GM20000 (cell line): ENCODE measurements at places on chromosomes 6 and 20.
A peak's percentile ranks its signal among the peaks of the same experiment; 100 is the strongest.

DNA sequence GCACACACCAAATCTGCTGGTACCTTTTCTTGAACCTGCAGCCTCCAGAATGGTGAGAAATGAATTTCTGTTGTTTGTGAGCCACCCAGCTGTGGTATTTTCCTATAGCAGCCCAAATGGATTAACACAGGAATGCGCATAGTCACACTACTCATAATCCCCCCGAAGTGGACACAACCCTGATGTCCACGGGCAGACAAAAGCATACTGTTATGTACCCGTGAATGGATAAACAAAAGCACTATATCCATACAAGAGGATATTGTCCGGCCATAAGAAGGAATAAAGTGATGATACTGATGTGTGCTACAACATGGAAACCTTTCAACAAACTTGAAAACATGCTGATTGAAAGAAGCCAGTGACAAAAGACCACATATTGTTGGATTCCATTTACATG is 25.1 kb upstream of the RPP40 start:
- no peak for DNase-seq

- DNase-seq, result peak; percentile 88
These were observed 659 bp downstream of the TMX4 start for GRCh38 chr20:8018958-8019245.

DNA sequence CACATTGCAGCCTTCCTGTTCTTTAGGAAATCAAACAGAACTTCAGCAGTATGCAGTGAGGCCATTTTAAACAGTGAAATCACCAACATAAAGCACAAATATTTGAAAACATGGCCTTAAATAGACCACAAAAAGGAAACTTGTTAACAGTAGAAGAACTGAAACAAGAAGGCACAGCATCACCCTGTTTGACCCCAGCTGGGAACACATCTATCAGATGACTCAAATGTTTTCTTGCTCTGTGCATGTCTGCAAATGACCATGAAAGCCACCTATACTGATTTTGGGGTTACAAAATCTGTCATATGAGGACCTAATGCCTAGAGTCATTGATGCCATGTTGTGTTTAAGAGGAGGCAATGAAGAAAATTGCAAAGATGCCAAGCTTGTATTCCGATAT is 123.8 kb upstream of the ADGRF1 start:
- DNase-seq, result no peak

- no peak for DNase-seq
These were observed 45.1 kb downstream of the RAMACL start for GRCh38 chr6:166541366-166541765.

DNA sequence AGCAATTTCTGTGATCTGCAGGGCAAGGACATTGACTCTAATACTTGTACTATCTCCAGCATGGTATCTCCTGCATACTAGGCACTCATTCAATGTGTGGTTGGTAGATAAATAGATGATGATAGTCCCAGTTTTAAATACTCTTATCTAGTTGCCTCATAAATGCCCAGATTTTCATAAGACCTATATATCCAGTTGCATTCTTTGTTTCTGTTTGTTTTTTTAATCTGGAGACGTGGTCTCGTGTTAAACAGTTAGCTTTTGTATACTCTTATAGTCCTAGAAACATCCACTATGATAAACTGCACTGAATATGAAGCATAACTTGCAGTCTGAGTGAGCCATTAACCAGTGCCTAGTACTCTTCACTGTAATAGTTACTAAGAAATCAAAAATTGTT is 35.5 kb upstream of the SUMO4 start:
- no peak for DNase-seq

DNA sequence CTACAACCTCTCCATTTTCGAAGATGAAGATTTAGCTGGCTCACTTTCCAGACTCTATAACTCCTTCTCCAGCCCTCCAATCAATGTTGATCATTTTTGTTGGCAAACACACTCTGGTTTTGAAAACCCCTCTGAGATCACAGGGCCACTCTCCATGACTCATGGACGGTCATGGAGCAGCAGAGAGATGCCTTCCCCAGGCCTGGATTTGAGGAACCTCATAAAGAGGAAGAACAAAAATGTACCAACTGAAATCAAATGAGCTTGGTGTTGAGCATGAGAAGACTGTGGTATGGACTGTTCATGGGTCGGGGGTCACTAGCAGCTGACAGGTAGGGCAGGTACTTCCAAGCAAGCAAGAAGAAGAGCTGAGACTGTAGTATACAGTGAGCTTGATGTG is 112.8 kb upstream of the INSM1 start:
- no peak for DNase-seq
